ENCODE measurements at places on chromosomes 3 and 15.

DNA sequence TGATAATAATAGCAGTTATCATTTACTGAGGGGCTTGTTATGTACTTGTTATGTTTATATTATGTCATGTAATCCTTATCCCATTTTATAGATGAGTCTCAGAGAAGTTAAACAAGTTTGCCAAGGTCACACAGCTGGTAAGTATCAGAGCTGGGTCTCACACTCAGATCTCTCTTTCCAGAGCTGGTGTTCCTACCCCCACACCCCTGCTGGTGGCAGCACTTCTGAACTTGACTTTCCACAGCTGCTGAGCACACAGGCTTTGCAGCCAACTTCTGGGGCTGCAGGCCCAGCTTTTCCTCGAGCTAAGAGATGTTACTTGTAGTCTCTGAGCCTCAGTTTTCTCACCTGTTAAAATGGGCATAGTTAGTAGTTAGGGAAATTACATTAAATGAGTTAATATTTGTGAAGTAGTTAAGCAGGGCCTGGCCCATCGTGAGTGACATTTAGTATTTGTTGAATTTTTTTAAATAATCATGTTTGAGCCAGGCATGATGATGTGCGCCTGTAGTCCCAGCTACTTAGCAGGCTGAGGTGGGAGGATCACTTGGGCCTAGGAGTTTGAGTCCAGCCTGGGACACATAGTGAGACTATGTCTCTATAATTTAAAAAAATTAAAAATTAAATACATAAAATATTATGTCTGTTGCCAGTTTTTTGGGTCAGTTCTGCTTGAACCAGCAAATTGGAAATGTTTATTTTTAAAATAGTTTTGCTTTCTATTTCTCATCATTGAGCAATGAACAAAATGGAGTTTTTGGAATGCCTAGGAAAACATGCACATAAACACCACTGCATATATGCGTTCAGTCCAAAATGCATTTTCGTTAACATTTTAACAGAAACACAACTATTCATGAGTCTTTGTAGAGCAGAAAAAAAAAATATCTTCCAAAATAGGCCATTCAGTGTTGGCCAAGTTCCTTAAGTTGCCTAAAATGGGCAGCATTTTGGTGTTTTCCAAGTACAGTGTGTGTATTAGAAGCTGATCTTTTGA is 87.3 kb downstream of the SMAD6 start:
- DNase-seq, result no peak

DNA sequence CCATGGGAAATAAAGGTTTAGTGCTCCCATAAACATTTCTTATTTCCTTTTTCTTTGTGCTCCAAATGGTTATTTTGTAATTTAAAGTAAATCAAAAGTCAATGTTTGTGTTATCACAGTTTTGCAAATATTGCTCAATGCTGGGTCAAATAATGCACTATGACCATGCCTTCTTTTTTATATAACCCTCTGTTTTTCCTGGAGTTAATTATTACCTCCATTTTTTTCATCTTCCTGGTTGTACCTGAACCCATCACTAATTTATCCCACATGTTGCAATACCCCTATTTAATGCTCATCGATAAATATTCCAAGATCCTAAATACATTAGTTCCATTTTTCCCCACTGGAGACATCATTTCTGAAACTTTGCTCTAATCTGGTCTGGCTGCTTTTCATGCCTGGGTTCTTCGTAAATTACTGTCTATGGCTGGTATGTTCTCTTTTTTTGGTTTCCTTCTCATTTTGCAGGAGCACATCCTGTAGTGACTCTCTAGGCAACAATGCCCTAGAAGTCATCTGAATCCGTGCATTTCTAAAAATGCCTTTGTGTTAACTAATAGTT is 66.4 kb downstream of the OXNAD1 start:
- DNase-seq, result no peak

DNA sequence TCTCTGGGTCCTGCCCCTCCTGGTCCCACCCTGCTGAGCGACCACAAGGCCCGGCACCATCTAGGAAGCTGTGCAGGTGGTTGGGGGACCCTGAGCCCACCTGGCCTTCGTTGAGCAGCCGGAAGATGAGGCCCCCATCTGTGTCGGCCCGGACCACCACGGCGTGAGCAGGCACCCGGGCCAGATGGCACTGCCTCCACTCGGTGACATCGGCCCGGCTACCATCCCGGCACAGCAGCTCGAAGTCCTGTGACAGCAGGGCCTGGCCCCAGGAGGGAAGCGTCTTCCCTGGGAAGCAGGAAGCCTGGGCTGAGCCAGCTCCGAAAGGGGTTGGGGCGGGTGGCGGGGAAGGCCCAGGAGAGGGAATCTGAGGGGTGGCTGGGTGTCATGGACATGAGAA is 12.6 kb downstream of the MELTF start:
- DNase-seq, result no peak

GRCh38 chr3:24299806-24300626 is 194.6 kb downstream of the THRB start:
- DNase-seq, result no peak

DNA sequence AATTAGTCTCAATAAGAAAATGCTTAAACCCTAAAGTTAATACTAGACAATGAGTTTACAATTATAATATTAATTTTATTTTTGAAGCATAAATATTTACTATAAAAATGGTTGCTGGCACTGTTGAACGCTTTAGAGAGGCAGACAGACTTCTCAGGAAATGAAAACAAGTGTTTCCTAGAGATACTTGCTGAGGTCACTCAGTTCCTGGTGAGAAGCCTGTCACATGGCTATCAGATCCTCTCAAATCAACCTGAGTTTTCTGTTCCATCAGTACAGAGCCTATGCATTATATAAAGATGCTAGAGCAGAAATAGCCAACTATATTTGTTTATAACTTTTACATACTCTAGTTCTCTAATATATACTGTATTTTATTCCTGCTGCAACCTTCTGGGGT is 109.2 kb downstream of the MYO5A start:
- no peak for DNase-seq

- DNase-seq, result no peak
These were observed 18.1 kb upstream of the SLC27A2 start for GRCh38 chr15:50163719-50164410.

DNA sequence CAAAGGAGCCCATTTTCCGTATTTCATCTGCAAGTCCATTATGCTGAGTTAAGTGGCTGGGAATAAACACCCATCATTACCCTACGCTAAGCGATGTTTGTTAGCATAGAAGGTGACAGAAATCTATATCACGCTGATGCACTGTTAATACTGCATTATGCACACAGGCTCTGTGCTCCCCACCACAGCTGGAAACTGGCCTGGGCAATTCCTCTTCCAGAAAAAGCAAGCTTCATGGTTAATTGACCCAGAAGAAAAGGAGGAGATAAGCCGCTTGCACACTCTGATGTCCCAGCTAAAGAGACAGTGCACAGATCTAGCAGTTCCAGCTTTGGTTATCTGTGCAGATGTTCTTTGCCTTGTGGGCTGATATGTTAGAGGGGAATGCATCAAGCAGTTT is 232.6 kb downstream of the NTRK3 start:
- DNase-seq, result no peak

All from HCT116 (cell line).